ENCODE measurements at places on chromosomes 1 and 21.

GRCh38 chr1:201126832-201127754, at the start of gene ASCL5:
Gene ASCL5, minus strand, starts transcription at chr1:201127184. Its CDS starts 11,812 bp downstream, at chr1:201115372.
- DNase-seq, result no peak

- no peak for DNase-seq
Measured at GRCh38 chr1:174158767-174159251, 511 bp upstream of the RABGAP1L start.

DNA sequence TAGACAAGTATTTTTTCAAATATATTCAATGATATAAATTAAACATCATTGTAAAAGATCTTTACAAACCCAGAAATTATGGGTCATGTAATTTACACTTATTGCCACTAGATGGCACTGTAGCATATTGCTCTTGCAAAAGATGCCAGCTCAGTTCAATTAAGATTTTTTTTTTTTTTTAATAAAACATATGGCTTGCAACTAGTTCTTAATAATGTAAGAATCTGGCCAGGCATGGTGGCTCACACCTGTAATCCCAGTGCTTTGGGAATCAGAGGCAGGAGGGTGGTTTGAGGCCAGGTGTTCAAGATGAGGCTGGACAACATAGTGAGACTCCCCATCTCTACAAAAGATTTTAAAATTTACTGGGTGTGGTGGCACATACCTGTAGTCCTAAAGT, 49.4 kb upstream of the DESI2 start:
- DNase-seq, result no peak

DNA sequence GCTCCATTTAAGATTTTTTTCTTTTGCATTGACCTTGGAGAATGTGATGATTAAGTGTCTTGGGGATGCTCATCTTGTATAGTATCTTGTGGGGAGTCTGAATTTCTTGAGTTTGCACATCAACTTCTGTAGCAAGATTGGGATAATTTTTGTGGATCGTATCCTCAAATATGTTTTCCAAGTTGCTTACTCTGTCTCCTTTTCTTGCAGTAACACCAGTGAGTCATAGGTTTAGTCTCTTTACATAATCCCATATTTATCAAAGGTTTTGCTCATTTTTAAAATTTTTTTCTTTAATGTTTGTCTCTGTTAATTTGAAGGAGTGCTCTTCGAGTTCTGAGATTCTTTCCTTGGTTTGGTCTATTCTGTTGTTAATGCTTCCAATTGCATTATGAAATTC, 41.7 kb upstream of the ANGPTL1 start:
- no peak for DNase-seq

Data from activated CD8-positive, alpha-beta memory T cell treated with anti-CD3 and anti-CD28 coated beads for 48 hours (primary cell).